ENCODE measurements at places on chromosomes 6 and 20.

- DNase-seq = no peak
Observed at GRCh38 chr20:57309544-57310115, 20.0 kb upstream of the SPO11 start.

- no peak for DNase-seq
Observed at GRCh38 chr20:23111307-23111943, 25.3 kb upstream of the CD93 start.

- DNase-seq = no peak
Observed at GRCh38 chr6:82259389-82259788, 11.8 kb upstream of the IBTK start.

DNA sequence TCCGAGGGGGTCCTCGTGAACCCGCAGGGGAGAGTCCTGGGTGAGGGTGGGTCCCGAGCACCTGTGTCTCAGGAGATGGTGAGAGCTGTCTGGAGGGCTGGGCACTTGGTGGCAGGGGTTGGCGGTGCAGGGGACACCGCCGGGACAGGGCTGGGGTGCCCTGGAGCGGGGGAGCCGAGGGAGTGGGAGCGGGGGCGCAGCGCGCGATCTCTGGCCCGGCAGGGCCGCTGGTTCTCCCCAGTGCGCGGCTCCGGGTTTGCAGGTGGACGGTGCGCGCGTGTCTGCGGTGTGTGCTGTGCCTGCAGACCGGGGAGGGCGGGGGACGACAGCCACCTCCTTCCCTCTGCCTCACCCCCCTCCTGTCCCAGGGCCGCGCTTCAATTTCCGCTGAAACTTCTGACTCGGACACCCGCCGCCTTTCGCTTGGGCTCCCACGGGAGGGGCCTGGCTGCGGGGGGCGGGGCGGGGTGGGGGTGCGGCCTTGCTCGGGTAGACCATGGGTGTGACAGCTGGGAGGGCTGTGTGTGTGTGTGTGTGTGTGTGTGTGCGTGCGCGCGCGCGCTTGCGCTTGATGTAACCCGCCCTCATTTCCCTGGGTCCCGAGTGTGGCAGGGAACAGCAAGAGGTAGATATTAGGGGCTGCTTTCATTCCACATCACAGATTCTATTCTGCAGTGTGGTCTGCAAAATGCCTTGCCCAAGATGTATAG lies 1.2 kb downstream of the TRIB3 start:
- peak; percentile 19 for DNase-seq

- no peak for DNase-seq
Observed at GRCh38 chr6:87183687-87184086, 28.3 kb downstream of the ZNF292 start.

- DNase-seq = no peak
Observed at GRCh38 chr20:54407459-54407858, 67.9 kb upstream of the DOK5 start.

DNA sequence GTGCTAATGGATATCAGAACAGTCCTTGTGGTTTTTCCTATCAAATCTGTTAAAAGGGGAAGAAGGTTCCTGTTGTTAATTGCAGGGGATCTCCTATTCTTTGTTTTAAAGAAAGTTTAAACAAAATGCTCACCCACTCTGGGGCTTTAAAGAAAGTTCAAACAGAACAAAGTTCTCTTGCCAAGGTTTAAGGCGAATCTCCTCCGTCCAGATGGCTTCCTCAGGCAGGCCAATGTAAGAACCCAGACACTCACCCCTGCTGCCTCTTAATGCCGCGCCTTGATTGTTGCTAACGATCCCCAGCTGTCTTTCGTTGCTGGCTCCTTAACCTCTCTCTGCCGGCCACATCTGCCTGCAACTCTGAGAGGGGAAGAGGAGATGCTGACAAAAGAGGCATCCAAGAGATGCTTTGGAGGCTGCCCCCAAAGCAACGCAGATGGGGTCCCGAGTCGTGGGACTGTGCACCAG lies 235.0 kb upstream of the PRDM1 start:
- DNase-seq = no peak

Data from stimulated activated CD8-positive, alpha-beta memory T cell treated with anti-CD3 and anti-CD28 coated beads, Interleukin-15, amount 100 ng/mL, for 24 hours (primary cell).